RPMI7951 (cell line): ENCODE measurements at places on chromosomes 2 and 18. TPM values are rescaled to one million over a fixed set of nuclear protein-coding genes. Genes with fewer than 3 reads are reported as not detected.

Gene SERPINB3
- total RNA-seq, result 0.20 TPM in 1 of 2 replicates, not detected in the other

Gene TANC1
- total RNA-seq, result 19.3 and 24.4 TPM in 2 replicates

Gene MC5R
- total RNA-seq, result 0.49 TPM in 1 of 2 replicates, not detected in the other

Gene CYRIA
- total RNA-seq, result 0.12 and 0.20 TPM in 2 replicates

Gene DPP10
- total RNA-seq, result not detected in 2 replicates

Gene C2orf78
- not detected in 2 replicates for total RNA-seq

Gene IL37
- 0.36 and 0.49 TPM in 2 replicates for total RNA-seq

Gene XDH
- total RNA-seq, result 0.48 and 0.88 TPM in 2 replicates
